ENCODE measurements at places on chromosomes 16 and 17. TPM values are rescaled to one million over a fixed set of nuclear protein-coding genes. Genes with fewer than 3 reads are reported as not detected.

ABAT gene
- 4.4 TPM for total RNA-seq

AHSP gene
- not detected for total RNA-seq

PRR35 gene
- not detected for total RNA-seq

GRCh38 chr16:66258916-66259845, 107.3 kb upstream of the CDH5 start:
- peaks cover 6% of the 10 kb centered on the region for H3K4me1 ChIP-seq
- no peak overlapping the region for H3K4me3 ChIP-seq
- no peaks in the 10 kb centered on the region for H3K27me3 ChIP-seq
- no peak overlapping the region for H3K27ac ChIP-seq

- H3K36me3 ChIP-seq, result peaks cover 19% of the 10 kb centered on the region
- H3K27ac ChIP-seq, result no peak overlapping the region
- DNase-seq, result no peak
- H3K27me3 ChIP-seq, result no peaks in the 10 kb centered on the region
- no peak overlapping the region for H3K4me3 ChIP-seq
Observed at GRCh38 chr16:75097941-75098901, 18.4 kb downstream of the LDHD start.

DNA sequence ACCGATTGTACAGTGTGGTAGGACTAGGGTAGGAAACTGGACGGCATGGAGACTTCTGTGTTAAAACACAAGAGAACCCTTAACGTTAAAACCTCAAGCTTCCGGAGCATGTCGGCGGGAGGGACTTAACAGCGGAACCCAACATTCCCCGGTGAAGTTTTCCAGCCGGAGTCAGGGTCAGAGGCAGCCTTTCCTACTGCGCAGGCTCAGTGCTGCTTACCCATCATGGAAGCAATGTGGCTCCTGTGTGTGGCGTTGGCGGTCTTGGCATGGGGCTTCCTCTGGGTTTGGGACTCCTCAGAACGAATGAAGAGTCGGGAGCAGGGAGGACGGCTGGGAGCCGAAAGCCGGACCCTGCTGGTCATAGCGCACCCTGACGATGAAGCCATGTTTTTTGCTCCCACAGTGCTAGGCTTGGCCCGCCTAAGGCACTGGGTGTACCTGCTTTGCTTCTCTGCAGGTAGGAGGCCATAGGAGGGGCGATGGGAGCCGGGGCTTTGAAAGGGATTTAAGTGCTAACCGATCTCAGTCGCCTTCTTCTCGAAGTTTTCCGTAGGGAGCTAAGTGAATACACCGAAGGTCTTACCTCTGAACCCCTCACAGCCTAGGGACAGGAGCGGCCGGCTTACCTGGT, at the start of gene PIGL:
PIGL (plus strand) TSS at position 209 of the 634 bp plus-strand sequence; CDS start at position 226, 17 bp downstream.
- no peaks in the 10 kb centered on the region for H3K27me3 ChIP-seq
- H3K36me3 ChIP-seq, result no peaks in the 10 kb centered on the region
- DNase-seq, result peak; percentile 95
- H3K4me1 ChIP-seq, result peaks cover 6% of the 10 kb centered on the region
- H3K4me3 ChIP-seq, result peak within 1 kb of the TSS; percentile 89

DNA sequence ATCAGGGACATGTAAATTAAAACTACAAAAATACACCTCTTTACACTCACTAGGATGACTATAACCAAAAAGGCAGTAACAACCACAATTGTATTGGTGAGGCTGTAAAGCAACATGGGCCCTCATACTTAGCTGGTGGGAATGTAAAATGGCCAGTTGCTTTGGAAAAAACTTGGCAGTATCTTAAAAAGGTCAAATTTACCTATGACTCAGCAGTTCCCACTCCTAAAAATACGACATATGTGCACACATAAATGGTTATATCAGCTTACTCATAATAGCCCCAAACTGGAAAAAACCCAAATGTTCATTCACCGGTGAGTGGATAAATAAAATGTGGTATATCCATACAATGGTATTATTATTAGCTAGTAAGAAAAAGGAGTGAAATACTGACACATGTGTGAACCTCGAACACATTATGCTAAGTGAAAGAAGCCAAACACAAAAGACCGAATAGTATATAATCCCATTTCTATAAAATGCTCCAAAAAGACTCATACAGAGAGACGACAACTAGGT, 391.4 kb downstream of the NPIPA8 start:
- H3K4me3 ChIP-seq, result no peak overlapping the region
- no peaks in the 10 kb centered on the region for H3K36me3 ChIP-seq
- no peak overlapping the region for H3K27ac ChIP-seq
- H3K4me1 ChIP-seq, result no peaks in the 10 kb centered on the region
- DNase-seq, result no peak

All from IMR-90 (cell line).